ENCODE measurements at places on chromosomes 1 and 21.
A peak's percentile ranks its signal among the peaks of the same experiment; 100 is the strongest.

DNA sequence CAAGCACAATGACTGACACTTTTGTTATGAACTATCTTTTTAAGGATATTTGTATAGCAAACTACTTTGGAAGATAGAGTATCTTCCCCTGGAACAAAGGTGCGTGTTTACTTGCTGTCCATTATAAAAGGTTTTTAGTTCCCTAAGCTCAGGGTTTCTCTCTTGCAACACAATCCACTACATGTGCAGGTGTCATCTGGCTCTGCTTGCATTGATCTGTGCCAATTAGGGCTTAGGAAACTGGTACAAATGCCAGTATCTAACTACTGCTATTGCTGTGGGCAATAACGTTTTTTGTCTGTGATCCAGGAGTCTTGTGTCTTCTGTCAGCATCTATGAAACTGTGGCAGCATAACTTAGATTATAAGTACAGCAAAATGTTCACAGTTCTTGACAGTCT is 68.3 kb upstream of the ABCD3 start:
- DNase-seq: no peak

- DNase-seq: no peak
Measured at GRCh38 chr21:45163413-45164123, 89.2 kb downstream of the ADARB1 start.

DNA sequence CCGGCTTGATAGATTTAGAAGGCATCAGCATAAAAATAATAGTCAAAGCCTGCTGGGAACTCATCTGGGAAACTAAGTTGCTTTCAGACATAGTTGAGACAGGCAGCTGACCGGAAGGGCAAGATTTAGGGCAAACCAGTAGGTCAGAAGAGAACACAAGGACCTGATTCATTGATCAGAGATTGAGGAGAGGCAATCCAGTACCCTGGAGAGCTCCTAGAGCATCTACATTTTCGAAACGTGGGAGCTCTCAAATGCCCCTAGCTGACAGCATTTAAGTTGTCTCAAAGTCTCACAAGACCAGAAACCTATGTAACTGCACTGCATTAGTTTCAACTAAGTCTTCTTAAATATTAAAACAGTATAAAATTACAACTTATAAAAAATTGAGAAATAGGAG is 22.9 kb upstream of the MTF2 start:
- DNase-seq: peak; percentile 62

- no peak for DNase-seq
Measured at GRCh38 chr21:45335761-45336534, 48.3 kb upstream of the POFUT2 start.

DNA sequence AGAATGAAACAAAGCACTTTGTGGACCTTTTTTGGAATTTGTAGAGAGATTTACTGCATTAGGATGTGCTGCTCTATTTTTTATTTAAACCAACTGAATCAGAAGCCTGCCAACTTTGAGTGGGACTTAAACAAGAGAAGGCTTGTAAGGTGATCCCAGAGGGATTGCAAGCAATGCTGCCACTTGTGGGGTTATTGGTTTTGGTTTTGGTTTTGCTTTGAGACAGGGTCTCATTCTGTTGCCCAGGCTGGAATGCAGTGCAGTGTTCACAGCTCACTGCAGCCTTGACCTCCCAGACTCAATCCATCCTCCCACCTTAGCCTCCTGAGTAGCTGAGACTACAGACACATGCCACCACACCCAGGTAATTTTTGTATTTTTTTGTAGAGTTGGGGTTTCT is 32.2 kb upstream of the GNG5 start:
- no peak for DNase-seq

DNA sequence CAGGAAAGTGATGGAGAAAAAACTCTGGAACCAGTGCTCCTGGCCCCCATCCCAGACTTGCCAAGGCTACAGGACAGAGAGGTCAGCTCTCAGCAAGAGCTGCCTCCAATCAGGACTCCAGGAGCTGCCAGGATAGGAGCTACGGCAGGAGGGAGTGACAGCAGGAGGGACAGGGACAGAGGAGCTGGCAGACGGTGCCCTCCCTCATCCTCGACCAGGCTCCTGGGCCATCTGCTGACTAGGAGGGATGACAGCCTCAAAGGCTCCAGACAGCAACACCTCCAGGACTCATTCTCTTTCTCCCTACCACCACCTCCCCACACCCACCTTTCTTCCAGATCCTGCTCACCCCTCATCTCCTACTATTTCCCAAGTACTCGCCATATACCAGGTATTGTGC is 22.7 kb downstream of the DLGAP3 start:
- DNase-seq: no peak

GRCh38 chr1:184630679-184631060 is 124.0 kb downstream of the EDEM3 start:
- DNase-seq: no peak

- no peak for DNase-seq
Measured at GRCh38 chr1:11522400-11523235, 43.7 kb downstream of the DISP3 start.

DNA sequence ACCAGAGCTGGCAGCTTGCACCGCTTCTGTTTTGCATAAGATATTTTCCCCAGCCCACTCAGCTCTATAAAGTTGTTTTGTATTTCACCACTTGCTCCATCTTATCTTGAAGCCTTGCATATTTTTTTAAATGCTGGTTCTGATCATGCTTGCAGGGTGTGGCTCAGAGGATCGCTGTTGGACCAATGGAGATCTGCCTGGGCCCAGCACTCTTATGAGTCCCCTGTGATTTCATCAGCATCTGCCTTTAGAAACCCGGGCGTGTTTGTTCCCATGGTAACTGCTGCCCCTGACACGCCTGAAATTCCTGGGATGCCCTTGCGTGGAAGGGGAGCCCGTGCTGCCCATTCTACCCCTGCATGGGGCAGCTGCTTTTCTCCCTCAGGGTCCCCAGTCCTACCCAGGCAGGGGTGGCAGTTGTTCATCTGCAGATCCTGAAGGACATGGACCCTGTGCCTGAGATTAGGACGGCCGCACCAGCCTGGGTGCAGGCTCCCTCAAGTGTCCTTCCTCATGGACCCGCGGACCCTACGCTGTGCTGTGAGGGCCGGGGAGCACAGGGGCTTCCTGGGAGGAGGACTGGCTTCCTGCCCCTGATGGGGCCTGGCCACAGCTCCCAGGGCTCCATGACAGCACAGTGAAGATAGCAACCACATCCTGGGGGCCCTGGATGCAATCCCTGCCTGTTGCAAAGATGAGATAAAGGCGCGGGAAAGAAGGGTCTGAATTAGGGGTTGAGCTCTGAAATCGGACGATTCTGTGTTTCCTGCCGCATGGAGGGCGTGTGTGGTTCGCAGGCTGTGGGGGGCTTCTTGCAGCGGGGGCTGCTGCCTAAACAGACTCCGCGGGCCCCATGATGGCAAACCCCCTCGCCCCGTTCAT is 226.5 kb downstream of the SDCCAG8 start:
- DNase-seq: peak; percentile 81

- no peak for DNase-seq
Measured at GRCh38 chr1:110494522-110495406, 24.2 kb downstream of the KCNA10 start.

- no peak for DNase-seq
Measured at GRCh38 chr1:192516776-192517297, 58.7 kb upstream of the RGS1 start.

GRCh38 chr1:234309598-234310459 is 63.4 kb upstream of the COA6 start:
- DNase-seq: peak; percentile 73

DNA sequence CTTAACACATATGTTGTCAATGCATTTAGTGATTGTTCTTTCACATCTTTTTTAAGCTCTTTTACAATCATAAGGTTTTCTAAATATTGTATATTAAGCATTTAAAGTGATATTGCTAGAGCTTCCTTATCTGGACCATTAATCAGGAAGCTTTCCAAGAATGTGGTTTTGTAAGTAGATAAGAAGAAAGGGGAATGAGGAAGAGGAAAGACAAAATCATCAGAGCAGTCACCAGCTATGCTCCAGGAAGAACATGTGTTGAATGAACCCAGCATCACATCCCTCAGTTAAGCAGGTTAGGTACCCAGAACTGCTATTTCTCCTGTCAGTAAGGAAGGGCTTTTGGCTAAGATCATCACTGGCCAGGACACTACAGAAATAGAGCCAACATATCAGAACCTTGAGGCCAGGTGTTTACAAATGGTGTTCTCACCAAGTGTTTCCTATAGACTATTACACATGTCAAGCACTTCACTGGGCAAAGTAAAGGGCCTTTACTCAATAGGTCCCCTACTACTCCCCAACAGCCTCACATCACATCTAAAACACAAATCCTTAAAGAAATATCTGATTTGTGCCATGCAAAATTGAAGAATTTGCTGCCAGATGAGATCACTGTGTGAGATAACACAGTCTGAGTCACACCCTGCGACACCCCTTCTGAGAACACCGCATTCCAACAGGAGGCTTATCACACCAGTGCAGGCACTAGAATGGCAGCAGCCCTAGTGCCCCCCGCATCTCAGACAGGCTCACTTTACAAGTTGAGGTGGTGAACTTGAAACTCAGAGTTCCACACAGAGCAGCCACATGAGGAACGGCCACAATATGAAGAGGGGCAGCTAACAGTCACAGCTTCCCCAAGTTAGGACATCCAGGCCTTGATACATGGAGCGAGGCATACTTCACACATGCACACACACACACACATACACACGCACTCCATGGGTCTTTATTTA is 1.8 kb upstream of the SPRR2A start:
- no peak for DNase-seq

GRCh38 chr1:46643368-46643775 is 24.8 kb downstream of the ATPAF1 start:
- DNase-seq: peak; percentile 86

DNA sequence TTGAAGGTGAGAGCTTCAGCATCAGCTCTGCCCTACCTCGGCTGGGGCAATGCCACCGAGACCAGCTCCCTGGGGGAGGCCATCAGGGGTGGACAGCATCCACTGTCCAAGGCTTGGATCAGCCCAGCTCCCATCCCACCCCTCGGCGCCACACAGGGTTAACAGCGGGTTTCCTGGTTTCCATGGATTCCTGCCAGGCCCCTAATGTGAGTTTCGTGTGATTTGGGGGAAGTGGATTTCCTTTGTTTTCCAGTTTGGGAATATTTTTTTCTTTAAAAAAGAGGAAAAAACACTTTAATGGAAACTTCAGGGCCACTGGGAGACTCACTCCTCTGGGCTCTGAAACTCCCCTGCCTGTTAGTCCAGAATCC is 34.3 kb downstream of the CASZ1 start:
- no peak for DNase-seq

DNA sequence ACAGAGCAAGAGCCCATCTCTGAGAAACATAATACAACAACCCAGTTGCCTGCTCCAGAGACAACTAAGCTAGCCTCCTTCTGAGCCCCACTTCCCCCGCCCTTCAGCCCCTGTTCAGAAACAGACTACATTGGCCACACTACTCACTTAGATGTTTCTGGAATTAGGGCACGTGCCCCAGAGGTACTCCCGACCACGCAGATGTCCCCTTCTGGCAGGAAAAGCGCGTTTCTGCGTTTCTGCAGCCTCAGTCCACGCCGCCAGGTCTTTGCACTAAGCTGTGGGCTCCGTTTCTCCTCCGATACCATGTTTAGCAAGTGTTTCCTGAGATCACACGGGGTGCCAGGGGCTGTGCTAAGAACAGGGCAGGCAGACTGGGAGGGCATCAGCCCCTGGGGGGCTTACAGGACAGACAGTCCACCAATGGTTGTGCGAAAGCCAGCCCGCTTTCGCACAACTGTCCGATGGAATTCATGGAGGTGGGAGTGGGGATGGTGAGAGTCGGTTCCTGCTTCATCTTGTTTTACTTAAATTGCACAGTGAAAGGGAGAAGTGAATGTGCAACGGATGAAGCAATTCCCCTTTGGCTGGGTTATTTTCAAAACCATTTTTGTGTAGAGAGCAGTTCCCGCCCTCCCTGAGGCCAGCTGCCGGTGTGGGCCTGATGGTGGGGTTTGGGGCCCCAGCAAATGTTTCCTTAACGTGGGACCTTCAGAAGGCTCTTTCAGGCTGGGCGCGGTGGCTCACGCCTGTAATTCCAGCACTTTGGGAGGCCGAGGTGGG is 2.7 kb downstream of the PIK3CD start:
- DNase-seq: no peak

DNA sequence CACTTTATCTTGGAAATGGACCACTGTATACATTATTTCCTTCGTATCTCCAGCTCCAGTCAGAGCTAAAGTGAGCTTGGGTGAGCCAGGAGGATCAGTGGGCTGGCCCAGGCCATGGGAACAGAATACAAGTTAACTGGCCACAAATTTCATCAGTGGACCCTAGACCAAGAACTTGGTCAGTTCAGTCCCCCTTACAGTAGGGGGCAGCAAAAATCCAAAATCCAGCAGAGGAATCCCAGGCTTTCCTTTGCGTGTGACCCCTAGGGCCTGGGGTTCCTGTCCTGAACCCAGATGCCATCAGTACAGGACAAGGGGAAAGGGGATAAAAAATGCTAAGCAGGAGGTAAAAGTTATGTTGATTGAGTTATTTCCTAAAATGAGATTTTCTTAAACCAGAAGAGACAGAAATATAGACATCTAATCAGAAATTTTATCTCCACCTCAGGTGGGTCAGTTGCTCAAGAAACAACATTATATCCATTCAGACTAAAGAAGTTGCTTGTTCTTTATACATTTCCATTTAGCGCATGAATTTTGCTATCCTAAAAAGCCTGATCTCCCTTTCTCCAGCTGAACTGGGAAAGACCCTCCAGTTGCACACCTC is 24.1 kb upstream of the LCE5A start:
- no peak for DNase-seq

DNA sequence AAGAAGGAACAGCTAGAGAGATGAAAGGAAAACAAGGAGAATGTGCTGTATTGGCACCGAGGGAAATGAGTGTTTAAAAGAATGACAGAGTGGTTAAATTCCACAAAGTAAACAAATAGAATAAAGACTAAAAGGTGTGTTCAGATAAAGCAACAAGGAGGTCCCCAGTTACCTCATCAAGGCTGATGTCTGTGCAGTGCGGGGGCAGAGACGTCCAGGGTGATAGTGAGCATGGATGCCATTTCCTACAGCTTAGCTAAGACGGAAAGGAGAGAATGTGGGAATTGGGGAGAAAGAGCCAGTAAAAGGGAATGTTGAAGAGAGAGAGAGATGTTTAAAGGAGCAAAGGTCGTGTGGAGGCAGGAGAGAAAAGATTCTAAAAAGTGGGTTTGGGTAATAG is 15.5 kb downstream of the LMOD1 start:
- no peak for DNase-seq

DNA sequence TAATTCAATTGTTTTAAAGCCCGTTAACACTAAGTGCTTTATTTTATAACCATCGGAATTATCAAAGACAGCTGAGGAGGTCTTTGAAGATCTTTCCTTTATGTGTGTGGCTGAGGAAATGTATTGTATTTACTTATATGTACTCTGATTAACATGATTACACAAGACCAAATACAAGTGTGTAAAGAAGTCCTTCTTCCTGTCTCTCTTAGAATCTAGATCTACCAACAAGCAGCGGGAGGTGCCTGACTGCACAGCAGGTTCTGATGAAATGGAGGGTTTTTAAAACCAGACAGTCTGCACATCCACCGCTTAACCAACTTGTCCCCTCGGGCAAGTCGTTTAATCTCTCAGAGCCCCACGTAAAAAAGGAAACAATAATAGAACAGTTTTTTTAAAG is 240.5 kb upstream of the MAP1LC3C start:
- no peak for DNase-seq

- no peak for DNase-seq
Measured at GRCh38 chr1:239792157-239792556, 299.5 kb upstream of the FMN2 start.
